NCI-H1105 (cell line): ENCODE measurements at places on chromosomes 4 and X.

GRCh38 chr4:83334425-83335241 lies at the start of gene HPSE:
HPSE (minus strand) TSS chr4:83334848; CDS start chr4:83334782, 66 bp downstream.
- DNase-seq = peak; percentile 74

- no peak for DNase-seq
These were observed 160.7 kb upstream of the LDB2 start for GRCh38 chr4:17058916-17059741.

GRCh38 chr4:52991472-52991871 lies 129.4 kb downstream of the RASL11B start:
- DNase-seq = no peak

DNA sequence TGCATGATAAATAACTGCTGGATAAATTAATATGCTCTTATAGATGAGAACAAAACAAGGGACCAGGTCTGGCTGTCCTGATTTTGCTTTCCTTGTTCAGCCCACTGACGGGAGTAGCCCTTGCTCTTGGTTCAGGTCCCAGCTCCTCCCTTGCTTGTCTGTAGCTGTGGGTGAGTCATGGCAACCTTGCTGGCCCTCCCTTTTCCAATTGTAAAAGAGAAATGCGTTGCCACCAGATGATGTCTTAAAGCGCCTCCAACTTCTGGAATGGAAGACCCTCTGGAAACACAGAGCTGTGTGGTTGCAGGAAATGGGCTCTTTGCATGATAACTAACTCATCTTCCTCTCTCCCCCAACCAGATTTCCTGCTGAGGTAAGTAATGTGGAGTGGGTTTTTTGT lies 171.4 kb downstream of the AASDH start:
- DNase-seq = no peak

DNA sequence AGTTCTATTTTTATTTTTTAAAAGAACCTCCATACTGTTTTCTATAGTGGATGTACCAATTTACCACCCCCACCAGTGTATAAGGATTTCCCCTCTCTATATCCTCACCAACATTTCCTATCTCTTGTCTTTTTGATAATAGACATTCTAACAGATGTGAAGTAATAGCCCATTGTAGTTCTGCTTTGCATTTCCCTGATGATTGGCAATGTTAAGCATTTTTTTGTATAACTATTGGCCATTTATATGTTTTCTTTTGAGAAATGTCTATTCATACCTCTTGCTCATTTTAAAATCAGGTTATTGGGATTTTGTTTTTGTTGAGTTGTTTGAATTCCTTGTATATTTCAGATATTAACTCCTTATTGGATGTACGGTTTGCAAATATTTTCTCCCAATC lies 251.1 kb upstream of the HTR2C start:
- no peak for DNase-seq

DNA sequence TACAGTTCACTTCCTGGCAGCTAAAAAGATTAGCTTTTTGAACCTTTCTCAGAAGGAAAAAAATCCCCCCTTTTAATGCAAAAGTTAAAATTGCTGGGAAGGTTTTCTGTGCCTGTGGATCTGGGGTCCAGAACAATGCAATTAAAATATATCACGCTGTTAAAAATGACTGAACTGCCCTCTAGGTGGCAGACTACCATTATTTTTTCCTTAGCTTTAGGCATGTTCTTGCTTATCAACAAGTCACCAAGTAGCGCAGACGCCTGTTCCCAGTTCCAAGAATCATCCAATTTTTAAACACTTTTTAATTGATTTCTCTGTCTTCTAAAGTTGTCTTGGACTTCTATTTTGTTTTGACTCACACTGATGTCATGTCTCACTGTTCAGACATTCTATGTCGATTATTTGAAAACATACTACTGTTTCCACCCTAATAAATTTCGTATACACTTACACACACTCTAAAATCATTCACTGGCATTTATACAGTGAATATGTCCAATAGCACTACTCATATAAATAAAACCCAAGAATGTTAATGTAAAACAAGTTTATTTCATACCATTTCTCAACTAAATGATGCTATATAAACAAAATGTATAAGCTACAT lies 661.6 kb downstream of the RAPGEF2 start:
- DNase-seq = peak; percentile 1

DNA sequence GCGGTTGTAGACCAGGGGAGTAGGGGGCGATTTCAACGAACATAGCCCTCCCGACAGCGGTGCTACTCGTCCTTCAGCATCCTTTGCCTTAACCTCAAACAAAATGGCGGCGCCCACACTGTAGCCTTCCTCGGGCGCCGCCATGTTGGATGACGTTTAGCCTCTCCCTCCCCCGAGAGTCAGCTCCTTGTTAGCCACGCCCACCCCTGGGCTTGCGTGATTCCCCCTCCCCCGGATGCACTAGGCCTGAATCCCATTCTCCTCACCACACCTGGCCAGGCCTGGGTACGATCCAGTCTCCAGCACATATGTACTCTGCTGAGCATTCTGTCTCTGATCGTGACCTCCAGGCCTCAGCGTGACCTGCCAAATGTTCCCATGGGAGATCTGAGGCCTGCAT lies 49.0 kb upstream of the ZNF157 start:
- DNase-seq = no peak

DNA sequence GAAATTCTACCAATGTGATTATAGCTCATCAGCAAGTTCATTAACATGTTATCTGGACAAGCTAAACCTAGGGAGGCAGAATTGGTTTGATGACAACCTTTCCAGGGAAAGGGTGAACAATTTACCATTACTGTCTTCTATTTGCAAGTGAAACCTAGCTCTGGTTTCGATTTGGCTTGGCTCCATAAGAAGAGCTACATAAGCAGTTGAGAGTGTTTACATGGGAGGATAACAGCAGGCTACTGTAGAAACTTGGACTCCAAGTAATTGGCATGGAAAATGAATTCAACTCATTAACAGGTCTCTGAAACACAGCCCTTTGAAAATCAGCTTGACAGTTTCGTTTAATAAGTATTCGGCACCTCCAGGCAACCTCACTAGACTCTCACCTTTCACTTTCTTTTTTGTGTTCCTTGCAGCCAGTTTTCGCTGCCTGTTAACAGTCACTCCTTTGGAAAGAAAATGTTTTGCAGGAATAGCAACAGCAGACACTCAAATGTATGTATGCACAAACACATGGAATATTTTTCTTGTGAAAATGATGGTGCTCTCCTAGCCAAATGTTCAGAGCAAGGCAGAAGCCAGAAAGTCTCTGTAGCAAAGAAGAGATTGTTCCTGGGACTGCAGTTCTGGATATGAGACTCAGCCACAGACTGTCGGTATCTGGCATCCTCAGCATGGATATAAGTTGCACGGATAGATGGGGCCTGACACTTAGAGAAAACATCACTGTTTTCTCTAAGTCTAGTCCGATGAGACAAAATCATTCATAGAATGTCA lies 27.5 kb downstream of the POU3F4 start:
- peak; percentile 58 for DNase-seq

DNA sequence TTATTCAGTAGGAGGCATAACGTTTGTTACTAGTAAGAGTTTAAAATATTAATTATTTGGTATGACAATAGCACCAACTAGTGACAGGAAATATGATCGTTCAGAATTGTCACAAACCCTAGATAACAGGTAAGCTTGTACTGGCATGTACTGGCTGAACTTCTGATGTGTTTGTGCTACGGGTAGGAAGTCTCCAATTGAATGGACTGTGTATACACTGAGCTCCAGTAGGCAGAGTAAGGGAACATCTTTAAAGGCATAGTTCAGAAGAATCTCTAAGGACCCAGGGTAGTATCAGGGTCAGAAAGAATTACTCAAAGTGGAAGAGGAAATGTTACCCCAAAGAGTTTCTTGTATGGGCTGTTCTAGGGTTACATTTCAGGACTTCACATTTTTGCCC lies 230.4 kb downstream of the EDA2R start:
- no peak for DNase-seq

GRCh38 chr4:168841000-168841671 lies 168.9 kb downstream of the CBR4 start:
- no peak for DNase-seq

DNA sequence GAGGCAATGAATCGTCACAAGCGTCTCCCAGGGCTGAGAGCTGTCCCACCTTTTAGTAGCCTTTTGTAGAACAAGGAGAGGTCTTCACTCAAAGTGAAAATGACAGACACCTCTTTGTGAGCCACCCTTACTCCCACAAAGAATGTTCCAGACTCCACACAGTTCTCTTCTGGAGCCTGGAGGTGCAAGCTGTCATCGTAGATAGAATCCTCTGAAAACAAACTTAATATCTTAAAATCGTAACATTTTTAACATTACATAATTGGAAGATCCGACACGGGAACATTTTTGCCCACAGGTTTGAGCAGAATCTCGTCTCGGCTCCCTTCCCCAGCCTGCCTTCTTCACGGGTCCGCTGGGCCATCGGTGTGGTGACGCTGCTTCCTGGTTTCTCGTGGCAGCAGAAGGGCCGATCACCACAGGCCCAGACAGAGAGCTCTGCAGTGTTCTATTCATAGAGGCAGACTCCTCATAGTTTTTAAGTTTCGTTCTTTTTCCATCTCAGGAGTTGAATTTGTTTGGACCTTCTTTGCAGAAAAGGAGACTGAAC lies 27.7 kb downstream of the WFS1 start:
- DNase-seq = no peak

DNA sequence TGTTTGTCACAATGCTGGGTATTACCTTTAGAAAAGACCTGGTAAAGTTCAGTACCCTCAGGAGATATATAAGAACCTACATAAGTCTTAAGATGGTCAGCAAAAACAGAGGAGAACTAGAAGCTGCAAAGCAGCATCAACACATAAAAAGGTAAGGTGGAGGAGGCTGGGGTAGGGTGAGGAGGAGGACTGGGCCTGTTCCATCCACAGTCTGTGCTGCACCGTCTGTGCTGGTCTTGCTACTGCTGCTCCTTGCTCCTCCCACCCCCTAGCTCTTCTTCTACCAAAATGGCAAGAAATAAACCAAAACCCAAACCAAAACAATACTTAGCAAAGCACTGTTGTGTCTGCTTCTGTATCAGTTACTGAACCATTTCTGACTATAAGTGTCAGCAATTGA lies 102.2 kb downstream of the CDS1 start:
- no peak for DNase-seq

DNA sequence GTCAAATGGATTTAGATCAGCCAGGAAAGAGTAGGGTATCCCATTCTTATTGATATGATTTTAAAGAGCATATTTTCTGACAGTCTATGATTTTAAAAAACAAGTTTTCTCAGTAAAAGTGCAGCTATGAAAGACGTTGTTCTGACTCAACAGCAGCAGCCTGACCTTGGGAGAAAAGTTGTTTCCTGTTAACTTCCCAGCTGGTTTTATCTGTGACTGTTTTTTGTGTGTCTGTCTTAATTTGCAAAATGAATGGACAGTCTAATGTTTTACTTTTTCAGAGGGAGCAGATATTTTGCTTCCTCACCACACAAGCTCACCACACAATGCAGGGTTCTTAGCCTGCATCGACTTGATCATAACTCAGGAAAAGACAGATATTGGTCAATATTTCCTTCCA lies 764 bp upstream of the MTHFD2L start:
- DNase-seq = no peak

DNA sequence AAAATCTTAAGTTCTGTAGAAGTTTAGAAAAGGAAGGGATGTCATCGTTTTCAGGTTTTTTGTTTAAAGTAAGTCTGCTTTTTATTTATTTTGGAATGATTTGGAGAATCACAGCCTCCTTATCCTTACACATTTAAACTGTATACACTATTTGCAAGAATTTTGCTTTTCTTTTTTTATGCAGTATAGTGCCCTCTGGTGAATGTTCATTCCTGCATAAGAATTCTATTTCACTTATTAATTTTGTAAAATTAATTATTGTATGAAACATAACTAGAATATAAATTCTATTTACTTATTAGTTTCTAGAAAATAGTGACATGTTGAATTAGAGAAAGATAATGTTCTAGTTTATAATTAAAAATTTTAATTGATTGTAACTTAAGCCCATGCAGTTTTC lies 44.6 kb downstream of the DACH2 start:
- DNase-seq = no peak

DNA sequence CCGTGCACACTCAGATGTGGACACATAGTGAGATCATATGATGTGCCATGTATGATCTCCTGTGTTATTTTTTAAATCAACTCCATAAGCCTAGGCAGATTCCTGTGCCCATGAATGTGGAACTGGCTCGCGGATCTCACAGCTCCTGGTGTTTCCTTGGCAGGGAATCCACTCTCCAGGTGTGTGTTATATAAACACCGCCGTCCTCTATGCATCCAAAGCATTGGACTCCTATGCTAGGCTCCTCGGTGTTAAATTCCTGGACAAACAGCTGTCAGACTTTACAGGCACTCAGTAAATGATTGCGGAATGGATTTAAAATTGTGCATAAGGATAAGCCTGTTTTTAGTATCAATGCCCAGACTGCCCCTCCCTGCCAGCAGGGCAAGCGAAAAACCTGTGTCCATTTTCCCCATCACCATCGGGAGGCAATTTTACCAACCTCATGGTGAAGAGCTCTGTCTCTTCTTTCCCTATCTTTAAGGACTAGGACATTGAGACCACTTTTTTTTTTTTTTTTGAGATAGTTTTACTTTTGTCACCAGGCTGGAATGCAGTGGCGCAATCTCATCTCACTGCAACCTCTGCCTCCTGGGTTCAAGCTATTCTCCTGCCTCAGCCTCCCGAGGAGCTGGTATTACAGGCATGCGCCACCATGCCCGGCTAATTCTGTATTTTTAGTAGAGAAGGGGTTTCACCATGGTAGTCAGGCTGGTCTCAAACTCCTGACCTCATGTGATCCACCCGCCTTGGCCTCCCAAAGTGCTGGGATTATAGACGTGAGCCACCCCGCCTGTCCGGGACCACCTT lies 23.6 kb upstream of the GPR78 start:
- DNase-seq = no peak

GRCh38 chr4:177178246-177178645 lies 131.4 kb upstream of the NEIL3 start:
- no peak for DNase-seq
